NT2/D1 (cell line): ENCODE measurements at places on chromosomes 7 and 10.

- no peak for DNase-seq
These were observed 56.7 kb downstream of the NEURL1 start for GRCh38 chr10:103550229-103550628.

DNA sequence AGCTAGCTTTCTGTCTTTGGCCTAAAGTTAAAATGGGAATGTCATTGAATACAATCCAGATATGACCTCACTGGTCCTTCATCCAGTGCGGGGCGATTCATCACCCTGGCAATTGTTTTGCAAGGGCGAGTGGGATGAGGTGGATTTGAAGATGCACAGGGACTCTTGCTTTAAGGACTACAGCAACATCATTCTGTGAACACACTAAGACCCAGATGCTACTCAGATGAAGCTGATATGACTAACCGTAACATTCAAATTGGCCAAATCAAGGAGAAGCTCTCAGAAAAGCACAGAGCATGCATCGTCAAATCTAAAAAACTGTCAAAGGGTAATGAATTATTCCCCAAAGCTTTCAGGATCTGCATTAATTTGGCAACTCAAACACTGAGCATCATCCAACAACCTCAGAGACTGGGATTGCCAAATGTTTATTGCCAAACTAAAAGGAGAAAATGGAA, 12.8 kb downstream of the CPA1 start:
- no peak for DNase-seq

GRCh38 chr7:35856175-35856574, 55.3 kb downstream of the SEPTIN7 start:
- no peak for DNase-seq

DNA sequence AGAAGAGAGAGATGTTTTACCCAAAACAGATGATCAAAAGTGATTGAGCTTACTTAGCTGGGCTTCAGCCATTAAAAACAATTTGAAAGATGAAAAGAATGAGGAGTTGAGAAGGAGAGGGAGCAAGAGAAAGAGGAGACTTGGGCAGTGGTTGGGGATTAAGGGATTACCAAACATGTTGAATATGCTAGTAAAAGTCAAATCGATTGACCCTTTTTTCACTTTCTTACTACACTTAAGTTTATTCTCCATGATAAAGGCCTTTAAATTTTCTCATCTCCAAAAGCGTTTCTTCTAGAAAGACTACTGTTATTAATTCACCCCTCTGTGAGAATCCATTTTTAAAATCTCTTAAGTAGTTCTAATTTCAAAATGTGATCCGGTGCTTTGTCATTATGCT, 1254.0 kb upstream of the PHF14 start:
- no peak for DNase-seq

GRCh38 chr10:86443069-86443468, 76.5 kb upstream of the GRID1 start:
- no peak for DNase-seq

DNA sequence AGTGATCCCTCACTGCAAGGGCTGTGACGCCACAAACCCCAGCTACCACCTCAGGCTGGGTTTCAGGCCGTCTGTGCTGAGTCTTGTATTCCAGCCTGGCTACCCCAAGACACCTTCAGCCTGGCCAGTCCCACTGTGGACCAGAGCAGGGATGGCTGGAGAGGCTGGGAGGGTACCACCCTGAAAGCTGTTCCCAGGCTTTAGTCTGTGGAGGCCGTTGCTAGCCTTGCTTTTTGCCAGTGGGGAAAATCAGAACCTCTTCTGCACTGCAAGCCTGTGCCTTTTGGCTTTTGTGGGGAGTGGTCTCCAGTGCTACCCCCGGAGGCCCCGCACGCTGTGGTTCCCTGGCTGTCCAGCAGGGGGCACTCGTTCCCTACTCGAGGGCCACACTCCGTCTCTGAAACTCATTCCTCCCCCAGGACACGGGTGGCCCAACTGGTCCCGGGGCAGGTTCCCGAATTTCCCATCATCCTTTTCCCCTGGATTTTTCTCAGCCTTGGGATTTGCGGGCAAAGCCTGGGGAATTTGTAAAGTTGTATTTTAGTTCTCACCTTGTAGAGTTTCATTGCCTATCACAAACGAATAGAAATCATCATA, 128.4 kb upstream of the BTBD16 start:
- no peak for DNase-seq

GRCh38 chr10:31769564-31769963, 159.1 kb downstream of the ARHGAP12 start:
- DNase-seq, result no peak
